ENCODE measurements at places on chromosomes 16 and 17.

- no peak for DNase-seq
These were observed 8.8 kb downstream of the C17orf113 start for GRCh38 chr17:42041619-42042018.

GRCh38 chr17:2803386-2803785 lies 7.1 kb downstream of the RAP1GAP2 start:
- no peak for DNase-seq

DNA sequence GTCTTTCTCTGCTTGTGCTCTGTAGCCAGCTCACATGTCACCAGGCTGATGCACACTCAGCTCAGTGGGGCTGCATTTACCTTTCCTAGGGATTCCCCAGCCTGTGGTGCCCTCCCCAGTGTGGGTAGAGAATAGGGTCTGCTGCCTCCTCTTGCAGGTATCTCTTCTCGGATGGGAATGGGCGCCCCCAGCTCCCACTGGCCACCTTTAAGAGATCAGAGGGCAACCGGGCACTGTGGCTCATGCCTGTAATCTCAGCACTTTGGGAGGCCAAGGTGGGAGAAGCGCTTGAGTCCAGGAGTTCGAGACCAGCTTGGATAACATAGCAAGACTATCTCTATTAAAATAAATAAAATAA lies 3.3 kb downstream of the XYLT2 start:
- no peak for DNase-seq

- peak; percentile 3 for DNase-seq
These were observed 37.6 kb upstream of the PIRT start for GRCh38 chr17:10875430-10875851.

GRCh38 chr16:12494661-12495060 lies 309.0 kb downstream of the CPPED1 start:
- DNase-seq = no peak

DNA sequence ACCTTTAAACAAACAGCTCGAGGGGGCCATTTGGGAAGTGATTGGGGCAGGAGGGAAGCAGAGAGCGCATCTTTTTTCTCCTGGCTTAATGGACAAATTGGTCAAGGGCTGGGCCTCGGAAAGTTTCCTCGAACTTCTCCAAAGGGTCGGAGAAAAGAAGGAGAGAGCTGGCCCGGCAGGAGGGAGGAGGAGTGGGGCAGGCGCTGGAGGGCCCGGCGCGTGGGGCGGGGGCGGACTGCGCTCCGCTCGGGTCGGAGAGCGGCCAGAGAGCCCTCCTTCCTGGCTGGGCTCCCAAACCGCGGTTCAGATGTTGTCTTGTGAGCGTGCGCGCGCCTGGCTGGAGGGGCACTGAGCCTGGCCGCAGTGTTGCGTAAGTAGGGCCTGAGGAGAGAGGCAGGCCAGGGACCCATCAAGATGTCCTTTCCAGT lies 1.2 kb downstream of the MMP2 start:
- peak; percentile 95 for DNase-seq

GRCh38 chr16:85385463-85386331 lies 227.4 kb upstream of the GSE1 start:
- DNase-seq = no peak

- no peak for DNase-seq
These were observed 25.4 kb upstream of the SSTR5 start for GRCh38 chr16:1047123-1047522.

GRCh38 chr16:69378760-69379159 lies 7.0 kb downstream of the TERF2 start:
- DNase-seq = peak; percentile 64

- DNase-seq = peak; percentile 74
These were observed 26.0 kb upstream of the ERN1 start for GRCh38 chr17:64155751-64156544.

DNA sequence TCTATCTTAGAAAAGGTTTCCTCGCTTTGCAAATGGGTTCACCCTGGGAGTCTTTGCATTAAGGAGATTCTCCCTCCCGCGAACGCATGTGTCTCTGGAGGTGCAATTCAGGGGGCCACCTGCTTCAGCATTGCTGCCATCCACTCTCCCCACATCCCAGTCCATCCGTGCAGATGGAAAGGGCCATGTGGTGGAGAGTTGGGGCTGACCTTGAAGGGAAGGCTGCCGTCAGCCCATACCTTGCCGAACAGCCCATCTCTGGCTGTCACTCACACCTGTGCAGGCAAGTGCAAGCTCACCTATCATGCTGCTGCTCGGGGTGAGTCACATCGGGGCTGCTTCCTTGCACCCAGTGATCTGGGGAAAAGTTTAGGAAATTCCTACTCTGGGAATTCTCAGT lies 106.1 kb downstream of the ZNF423 start:
- no peak for DNase-seq

GRCh38 chr16:78817200-78817739 lies 717.8 kb downstream of the WWOX start:
- no peak for DNase-seq

- DNase-seq = no peak
These were observed 7.3 kb upstream of the AARSD1 start for GRCh38 chr17:42971589-42971988.

GRCh38 chr16:78474762-78475161 lies 375.3 kb downstream of the WWOX start:
- DNase-seq = no peak

DNA sequence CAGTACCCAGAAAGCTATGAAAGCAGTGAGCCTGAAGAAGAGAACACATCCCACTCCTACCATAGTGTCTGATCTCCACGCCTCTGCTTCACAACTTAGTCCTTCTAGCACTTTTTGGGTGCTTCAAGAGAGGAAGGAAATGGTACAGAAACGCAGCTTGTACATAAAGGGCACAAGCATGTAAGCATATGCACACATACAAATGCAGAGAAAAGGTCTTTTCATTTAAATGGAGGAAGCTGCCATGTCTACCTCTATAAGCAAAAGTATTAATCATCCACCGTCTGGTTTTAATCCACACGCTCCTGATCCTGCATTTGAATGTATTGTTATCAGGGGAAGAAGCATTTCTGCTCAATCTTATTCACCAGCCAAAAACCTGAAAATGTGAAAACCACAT lies 100.7 kb downstream of the HIC1 start:
- DNase-seq = no peak

DNA sequence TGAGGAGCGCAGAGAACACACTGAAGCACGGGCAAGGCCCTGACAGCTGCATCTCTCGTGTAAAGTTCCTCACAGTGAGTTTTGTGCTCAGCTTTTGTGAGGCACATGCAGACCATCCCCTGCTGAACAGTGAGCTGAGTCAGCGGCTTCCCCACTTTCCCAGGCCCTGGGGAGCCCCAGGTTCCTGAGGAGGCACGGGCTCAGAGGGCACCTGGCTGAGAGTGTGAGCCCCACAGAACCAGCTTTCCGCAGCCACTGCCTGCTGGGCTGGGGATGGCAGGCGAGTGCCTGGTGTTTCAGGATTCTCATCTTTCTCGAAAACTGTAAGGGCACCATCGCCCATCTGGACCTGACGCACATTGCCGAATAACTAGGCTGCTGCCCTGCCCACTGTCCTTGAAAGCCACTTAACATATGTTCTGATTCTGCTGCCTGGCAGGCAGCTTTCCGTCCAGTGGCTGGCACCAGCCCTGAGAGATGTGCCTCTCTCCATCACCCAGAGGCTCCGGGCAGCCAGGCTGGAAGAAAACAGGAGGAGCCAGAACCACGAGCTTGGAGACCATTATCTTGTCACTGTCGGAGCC lies 266.7 kb upstream of the FOXF1 start:
- no peak for DNase-seq

GRCh38 chr17:14152721-14153120 lies 83.4 kb downstream of the COX10 start:
- no peak for DNase-seq

- DNase-seq = peak; percentile 68
These were observed 31.3 kb upstream of the MRPS23 start for GRCh38 chr17:57881143-57881542.

DNA sequence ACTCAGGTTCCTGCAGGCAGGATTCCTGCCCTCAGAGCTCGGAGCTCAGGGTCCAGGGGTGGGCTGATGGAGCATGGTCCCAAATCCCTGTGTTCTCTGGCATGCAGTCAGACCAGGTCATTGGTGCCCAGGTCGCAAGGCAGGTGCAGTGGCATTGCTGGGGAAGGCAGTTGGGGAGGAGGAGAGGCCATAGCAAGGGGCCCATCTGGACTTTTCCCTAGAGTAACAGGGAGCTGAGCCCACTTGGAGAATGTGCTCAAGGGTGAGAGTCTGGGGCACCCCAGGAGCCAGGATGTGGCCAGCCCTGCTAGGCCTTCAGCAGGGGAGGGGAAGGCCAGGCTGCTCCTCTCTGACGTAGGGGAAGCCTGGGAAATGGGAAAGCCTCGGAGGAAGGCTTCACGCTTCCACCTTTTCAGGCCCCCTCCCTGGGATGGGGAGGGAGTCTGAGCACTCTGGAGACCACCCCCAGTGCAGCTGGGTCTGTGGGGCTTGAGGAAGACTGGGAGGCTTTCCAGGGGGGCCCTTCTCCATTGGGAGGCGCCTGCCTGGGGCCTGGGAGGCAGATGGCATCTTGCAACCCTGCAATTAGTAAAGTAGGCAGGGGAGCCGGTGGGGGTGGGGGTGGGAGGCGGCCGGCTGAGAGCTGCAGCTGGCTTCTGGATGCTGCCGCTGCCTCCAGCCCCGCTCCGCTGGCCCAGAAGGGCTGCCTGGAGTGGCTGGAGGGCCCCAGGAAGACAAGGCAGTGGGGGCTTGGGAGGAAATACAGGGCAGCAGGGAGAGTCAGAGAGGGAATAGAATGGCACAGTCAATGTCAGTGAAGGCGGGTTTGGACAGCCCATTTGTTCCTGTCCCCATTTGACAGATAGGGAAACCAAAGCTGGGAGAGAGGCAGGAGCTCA lies 21.1 kb upstream of the DOK4 start:
- no peak for DNase-seq

DNA sequence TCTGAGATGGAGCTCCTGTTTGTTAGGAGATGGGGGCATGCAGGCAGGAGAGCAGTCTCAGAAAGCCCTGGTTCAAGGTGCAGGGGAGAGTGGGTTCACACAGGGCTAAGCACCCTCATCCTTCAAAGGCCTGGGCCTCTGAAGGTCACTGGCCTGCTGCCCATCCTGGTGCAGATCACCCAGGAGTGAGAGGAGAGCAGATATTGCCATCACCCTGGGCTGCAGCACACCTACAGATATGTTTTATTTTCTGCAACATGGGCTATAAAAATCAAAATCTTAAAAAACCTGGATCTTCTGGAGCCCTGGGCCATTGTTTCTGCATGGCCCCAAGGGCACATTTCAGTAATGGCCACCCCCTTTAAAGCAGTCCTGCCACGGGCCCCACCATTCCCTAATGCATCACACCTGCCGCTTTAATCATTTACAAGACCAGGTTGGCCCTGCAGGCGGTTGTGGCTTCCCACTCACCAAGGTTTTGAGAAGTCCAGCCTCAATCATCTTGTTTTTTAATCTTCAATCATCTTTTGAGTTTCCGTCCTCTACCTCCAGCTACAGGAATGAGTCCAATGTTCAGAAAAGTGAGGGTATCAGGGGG lies 20.4 kb upstream of the NUP93 start:
- DNase-seq = no peak

GRCh38 chr17:751269-752001 lies 629 bp downstream of the GEMIN4 start:
- peak; percentile 47 for DNase-seq

- no peak for DNase-seq
These were observed 61.5 kb upstream of the ZNF750 start for GRCh38 chr17:82901356-82901755.

- DNase-seq = peak; percentile 75
These were observed 3.7 kb downstream of the SOCS3 start for GRCh38 chr17:78356101-78356713.

DNA sequence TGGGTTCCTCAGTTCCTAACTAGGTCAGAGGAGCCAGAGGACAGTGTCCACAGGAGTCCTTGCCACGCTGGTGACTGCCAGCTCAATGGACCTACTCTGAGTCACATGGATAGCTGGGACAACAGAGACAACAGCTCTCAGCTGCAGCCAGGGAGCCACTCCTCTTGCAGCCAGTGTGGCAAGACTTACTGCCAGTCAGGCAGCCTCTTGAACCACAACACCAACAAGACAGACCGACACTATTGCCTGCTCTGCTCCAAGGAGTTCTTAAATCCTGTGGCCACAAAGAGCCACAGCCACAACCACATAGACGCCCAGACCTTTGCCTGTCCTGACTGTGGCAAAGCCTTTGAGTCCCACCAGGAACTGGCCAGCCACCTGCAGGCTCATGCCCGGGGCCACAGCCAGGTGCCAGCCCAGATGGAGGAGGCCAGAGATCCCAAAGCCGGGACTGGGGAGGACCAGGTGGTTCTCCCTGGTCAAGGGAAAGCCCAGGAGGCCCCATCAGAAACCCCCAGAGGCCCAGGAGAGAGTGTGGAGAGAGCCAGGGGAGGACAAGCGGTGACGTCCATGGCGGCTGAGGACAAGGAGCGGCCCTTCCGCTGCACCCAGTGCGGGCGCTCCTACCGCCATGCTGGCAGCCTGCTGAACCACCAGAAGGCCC lies 6.7 kb downstream of the ZNF646 start:
- no peak for DNase-seq

DNA sequence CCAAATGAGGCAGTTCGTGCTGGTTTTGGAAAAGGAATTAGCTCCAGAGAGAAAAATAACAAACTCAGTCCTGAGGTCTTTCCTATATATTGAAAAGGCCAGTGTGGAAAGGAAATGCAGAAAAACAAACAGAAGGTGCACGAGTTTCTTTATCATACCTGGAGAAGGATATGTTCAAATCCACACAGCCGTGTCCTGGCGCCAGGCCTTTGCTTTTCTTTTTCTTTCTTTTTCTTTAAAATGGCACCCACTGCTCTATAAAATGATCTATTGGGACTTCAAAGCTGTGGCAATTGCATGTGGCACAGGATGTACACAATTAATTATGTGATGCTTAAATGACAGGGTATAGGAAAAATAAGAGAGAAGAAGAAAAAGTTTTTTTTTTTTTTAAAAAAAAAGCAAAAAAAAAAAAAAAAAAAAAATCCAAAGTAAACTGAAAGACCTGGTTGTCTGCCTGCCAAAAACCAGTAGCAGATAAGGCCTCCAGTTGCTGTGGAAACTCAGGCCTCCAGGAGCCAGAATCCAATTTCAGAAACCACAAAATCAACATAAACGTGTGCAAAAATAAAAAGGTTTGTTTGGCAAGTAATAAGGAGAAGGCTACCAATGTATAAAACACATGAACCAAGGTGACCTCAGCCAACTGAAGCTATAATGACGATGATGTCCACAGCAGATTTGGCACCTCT lies 957.6 kb upstream of the SOX9 start:
- DNase-seq = peak; percentile 51

DNA sequence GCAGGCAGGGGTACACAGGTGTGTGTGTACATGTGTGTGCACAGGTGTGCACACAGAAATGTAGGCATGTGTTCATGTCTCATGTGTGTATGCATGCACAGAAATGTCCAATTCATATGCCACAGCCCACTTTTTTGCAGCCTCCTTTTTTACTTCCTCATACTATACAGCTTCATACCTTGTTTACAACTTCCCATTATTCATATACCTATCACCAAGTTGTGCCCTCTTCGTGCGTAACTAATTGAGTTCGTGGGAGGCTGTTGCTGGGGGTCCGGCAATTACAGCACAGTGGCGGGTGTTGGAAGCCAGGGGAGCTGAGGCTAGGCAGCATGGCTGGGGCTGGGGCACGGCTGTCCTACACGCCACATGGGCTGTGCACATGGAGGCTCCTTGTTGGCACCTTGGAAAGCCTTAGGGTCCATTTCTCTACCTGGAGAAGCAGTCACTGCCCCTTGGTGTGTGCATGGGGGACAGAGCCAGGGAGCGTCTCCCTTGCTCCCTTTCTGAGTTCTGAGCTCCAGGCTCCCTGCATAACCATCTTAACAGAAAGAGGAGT lies 266.7 kb downstream of the ENGASE start:
- DNase-seq = no peak

All from fibroblast of pulmonary artery (primary cell).